ENCODE measurements at places on chromosomes 12 and 14. TPM values are rescaled to one million over a fixed set of nuclear protein-coding genes. Genes with fewer than 3 reads are reported as not detected.

Gene C1R
- polyA plus RNA-seq, result 703 TPM

Gene MOK
- polyA plus RNA-seq, result 20.5 TPM

Gene OAS2
- 1.9 TPM for polyA plus RNA-seq

Gene TPCN1
- 31.9 TPM for polyA plus RNA-seq

DNA sequence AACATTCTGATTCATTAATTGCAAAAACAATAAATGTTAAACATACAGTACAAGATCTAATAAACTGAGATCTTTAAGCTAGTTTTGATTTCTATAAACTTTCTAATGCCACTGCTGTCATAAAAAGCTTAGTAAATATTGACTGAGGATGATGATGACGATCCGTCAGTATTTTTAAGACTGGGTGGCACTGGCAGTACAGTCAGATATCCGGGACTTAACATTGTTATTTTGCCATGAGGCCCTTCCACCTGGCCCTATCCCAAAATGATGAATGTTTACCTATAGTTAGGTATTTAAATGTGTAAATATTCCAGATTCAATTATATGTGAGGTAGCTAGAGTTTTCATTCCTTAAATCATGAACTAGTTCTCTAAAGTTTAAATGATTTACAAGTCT is 158.5 kb downstream of the FOXA1 start:
- no peak for DNase-seq

- DNase-seq, result no peak
Measured at GRCh38 chr12:25707056-25707455, 154.0 kb upstream of the LMNTD1 start.

DNA sequence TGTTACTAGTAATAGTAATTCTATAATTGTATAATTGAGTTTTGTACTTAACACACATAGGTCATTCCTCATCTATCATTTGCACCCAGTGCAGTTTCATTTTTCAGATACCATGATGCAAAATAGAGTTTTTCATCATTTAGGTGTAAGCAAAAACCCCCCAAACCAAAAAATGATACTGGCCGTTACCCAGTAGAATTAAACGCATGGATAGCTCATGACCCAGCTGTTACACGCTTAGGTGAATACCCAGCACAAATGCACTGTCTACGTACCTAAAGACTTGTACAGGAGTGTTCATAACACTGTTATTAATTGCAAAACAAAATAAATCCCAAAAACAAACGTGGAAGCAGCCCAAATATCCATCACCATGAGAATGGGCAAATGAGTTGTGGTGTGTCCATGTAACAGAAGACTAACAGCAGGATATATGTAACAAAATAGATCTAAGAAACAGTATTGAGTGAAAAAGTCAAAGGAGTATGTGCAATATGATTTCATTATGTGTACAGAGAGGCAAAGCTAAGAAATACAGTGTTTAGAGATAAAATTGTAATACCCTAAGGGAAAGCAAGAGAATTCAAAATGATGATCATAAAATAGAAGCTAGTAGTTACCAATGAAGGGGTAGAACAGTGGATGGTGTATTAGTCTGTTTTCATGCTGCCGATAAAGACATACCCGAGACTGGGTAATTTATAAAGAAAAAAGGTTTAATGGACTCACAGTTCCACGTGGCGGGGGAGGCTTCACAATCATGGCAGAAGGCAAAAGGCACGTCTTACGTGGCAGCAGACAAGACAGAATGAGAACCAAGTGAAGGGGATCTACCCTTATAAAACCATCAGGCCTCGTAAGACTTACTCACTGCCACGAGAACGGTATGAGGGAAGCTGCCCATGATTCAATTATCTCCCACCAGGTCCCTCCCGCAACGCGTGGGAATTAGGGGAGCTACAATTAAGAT is 49.8 kb downstream of the EID3 start:
- no peak for DNase-seq

DNA sequence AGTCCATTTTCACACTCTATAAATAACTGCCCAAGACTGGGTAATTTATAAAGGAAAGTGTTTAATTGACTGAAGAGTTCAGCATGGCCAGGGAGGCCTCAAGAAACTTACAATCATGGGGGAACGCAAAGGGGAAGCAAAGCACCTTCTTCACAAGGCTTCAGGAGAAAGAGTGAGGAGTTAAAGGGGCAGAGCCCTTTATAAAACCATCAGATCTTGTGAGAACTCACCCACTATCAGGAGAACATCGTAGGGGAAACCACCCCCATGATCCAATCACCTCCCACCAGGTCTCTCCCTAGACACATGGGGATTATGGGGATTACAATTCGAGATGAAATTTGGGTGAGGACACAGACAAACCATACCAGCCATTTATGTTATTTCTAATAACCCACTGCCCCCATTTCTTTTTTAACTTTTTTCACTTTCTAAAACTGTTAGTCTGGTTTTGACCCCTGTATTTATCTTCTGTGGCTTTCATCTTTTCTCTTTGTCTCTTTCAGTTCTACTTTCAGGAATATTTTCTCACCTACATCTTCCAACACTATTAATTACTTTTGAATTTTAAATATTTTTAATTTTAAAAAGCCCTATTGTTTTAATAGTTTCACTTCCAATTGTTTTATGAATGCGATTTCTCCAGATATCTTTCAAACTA is 44.5 kb downstream of the WDR89 start:
- DNase-seq, result no peak

- DNase-seq, result no peak
Measured at GRCh38 chr12:114976372-114976771, 292.4 kb upstream of the TBX3 start.
